Cortex of kidney (tissue), 1 donor: ENCODE measurements at places on chromosomes 1 and 21.

GRCh38 chr1:234763910-234764309 lies 153.9 kb upstream of the IRF2BP2 start:
- no peak for DNase-seq

DNA sequence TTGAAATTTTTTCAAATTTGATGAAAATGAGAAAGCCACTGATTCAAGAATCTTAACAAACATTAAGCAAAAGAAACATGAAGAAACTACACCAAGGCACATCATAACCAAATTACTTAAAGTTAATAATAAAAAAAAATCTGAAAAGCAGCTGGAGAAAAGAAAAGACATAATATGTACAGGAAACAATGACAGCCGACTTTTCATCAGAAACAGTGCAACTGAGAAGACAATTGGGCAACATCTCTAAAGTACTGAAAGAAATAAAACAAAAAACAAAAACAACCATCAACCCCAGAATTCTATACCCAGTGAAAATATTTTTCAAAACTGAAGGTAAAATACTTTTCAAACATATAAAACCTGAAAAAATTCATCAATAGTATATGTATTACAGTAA lies 73.8 kb upstream of the DMRTA2 start:
- no peak for DNase-seq

GRCh38 chr1:244653439-244654107 lies 647 bp downstream of the DESI2 start:
- no peak for DNase-seq

GRCh38 chr1:24417681-24418080 lies 2.1 kb downstream of the NIPAL3 start:
- no peak for DNase-seq
